Camera-type eye (tissue), 1 donor: ENCODE measurements at places on chromosomes 13 and 19. TPM values are rescaled to one million over a fixed set of nuclear protein-coding genes. Genes with fewer than 3 reads are reported as not detected.

Gene MTMR6
- total RNA-seq, result 41.2 TPM

Gene ITGBL1
- 30.7 TPM for total RNA-seq

Gene OR10H1
- not detected for total RNA-seq

Gene FPR1
- total RNA-seq, result 1.5 TPM

Gene PRODH2
- total RNA-seq, result 0.27 TPM

Gene RNF126
- total RNA-seq, result 25.8 TPM

Gene CDX2
- not detected for total RNA-seq

Gene EID2B
- 14.8 TPM for total RNA-seq

Gene TMEM150B
- 1.1 TPM for total RNA-seq

Gene SYNE4
- not detected for total RNA-seq

Gene TEX29
- not detected for total RNA-seq

Gene LHB
- total RNA-seq, result not detected

Gene KISS1R
- total RNA-seq, result not detected

Gene GNG7
- total RNA-seq, result 12.3 TPM

Gene DZIP1
- 64.4 TPM for total RNA-seq

Gene NDUFA11
- total RNA-seq, result 76.9 TPM

Gene ZNF554
- 12.8 TPM for total RNA-seq

Gene SIGLECL1
- not detected for total RNA-seq

Gene TPRX1
- not detected for total RNA-seq

Gene KLHL1
- total RNA-seq, result 4.8 TPM

Gene SLC10A2
- total RNA-seq, result not detected

Gene C19orf81
- not detected for total RNA-seq

Gene RDH8
- not detected for total RNA-seq

Gene SPINT2
- 64.4 TPM for total RNA-seq

Gene LGALS4
- 0.55 TPM for total RNA-seq

Gene DACH1
- total RNA-seq, result 102 TPM
